ENCODE measurements at places on chromosomes 7 and 10. TPM values are rescaled to one million over a fixed set of nuclear protein-coding genes. Genes with fewer than 3 reads are reported as not detected.

- H3K27me3 ChIP-seq, result no peaks in the 10 kb centered on the region
- no peaks in the 10 kb centered on the region for H3K4me1 ChIP-seq
- DNase-seq, result no peak
- H3K4me3 ChIP-seq, result no peak overlapping the region
- no peaks in the 10 kb centered on the region for H3K36me3 ChIP-seq
Measured at GRCh38 chr7:51240868-51241267, 75.7 kb downstream of the COBL start.

- no peak for DNase-seq
- H3K4me3 ChIP-seq, result no peak overlapping the region
- no peaks in the 10 kb centered on the region for H3K36me3 ChIP-seq
- H3K4me1 ChIP-seq, result no peaks in the 10 kb centered on the region
Measured at GRCh38 chr7:79787623-79788022, 334.2 kb upstream of the MAGI2 start.

DNA sequence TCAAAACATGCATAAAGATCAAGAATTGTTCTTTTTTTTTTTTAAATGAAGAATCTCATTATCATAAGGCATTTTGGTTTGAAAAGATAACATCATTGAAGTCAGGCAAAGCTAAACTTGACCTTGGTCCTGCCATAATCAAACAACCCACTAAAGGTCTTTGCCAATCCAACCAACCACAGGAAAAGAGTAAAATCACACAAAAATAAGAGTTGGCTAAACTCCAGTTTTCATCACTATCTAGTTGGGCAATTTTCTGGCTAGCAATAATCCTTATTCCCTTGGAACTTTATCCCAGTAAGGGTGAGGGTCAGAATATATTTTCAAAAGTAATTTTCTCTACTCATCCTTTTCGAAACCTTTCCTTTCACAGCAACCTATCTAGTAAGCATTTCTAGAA, 62.4 kb downstream of the HIBADH start:
- no peaks in the 10 kb centered on the region for H3K27me3 ChIP-seq
- no peaks in the 10 kb centered on the region for H3K4me1 ChIP-seq
- no peak for DNase-seq
- H3K4me3 ChIP-seq, result no peak overlapping the region
- no peaks in the 10 kb centered on the region for H3K36me3 ChIP-seq

- H3K36me3 ChIP-seq, result no peaks in the 10 kb centered on the region
- no peak overlapping the region for H3K4me3 ChIP-seq
- no peaks in the 10 kb centered on the region for H3K27me3 ChIP-seq
- no peak for DNase-seq
Measured at GRCh38 chr7:123204206-123204835, 4.6 kb upstream of the SLC13A1 start.

DNA sequence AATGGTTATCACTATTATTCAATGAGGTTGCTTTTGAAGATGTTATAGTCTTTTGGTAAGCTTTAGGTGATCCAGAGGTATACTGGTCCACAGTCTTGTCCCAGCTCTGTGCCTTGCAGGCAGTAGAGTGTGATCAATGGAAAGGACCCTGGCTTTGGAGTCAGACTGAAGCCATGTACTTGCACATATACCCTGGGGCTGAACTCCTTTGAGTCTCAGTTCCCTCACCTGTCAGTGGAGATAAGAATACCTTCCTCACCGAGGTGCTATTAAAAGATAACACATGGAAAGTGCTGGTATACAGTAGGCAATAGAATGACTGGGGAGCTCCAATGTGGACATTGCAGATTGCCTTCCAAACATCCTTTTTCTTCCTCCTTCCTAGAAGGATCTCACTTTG, 16.0 kb upstream of the PDLIM1 start:
- no peak overlapping the region for H3K27ac ChIP-seq
- no peak overlapping the region for H3K4me3 ChIP-seq
- no peaks in the 10 kb centered on the region for H3K36me3 ChIP-seq

GRCh38 chr7:101671371-101672356, 42.6 kb upstream of the MYL10 start:
- H3K4me1 ChIP-seq, result no peaks in the 10 kb centered on the region
- H3K27me3 ChIP-seq, result no peaks in the 10 kb centered on the region
- no peak overlapping the region for H3K4me3 ChIP-seq
- peak; percentile 63 for DNase-seq
- H3K27ac ChIP-seq, result no peak overlapping the region
- no peaks in the 10 kb centered on the region for H3K36me3 ChIP-seq

GRCh38 chr7:88309819-88310218, 3.1 kb upstream of the STEAP4 start:
- H3K27ac ChIP-seq, result no peak overlapping the region
- DNase-seq, result no peak
- peaks cover 5% of the 10 kb centered on the region for H3K4me1 ChIP-seq
- H3K27me3 ChIP-seq, result peaks cover 3% of the 10 kb centered on the region

DNA sequence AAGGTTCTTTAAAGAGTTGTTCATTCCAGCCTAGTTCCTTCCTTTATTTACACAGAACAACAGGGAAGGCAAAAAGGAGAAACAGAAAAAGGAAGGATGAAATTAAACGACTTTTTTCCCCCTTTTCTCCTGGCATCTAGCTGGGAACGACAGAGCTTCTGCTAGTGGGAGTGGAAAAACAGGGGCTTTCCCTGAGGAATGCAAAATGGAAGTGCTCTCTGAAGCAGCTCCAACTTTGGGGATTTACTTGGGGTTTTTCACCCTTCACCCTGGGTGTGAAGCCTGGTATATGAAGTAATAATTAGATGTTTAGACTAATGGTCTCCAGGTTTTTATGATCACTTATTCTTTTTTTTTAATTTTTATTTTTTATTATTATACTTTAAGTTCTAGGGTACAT, 4.2 kb downstream of the PMPCB start:
- no peaks in the 10 kb centered on the region for H3K27me3 ChIP-seq
- H3K36me3 ChIP-seq, result peaks cover 14% of the 10 kb centered on the region
- H3K4me1 ChIP-seq, result peaks cover 9% of the 10 kb centered on the region
- DNase-seq, result no peak

DNA sequence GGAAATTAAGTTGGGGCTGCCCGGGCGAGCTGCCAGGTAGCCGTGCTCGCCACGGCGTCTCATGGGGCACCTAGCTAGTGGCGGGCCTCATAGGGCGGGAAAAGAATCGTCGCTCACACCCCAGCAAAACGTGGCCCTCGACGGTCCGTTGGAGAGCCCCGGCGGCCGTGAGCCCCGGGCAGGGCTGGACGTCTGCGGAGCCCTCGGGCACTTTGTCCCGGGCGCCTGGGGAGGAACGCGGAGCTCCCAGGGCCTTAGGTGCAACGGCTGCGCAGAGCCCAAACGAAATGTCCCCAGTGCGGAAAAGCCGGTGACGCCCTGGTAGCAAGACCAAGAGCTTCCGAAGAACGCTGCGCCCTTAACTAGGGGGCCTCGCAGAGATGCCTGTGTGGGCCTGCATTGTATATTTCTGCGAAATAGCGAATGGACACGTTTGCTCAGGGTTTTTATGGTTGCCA, 866 bp upstream of the SFMBT2 start:
- peaks cover 22% of the 10 kb centered on the region for H3K4me1 ChIP-seq
- H3K4me3 ChIP-seq, result peak overlapping the region; percentile 27
- H3K27ac ChIP-seq, result no peak overlapping the region
- H3K27me3 ChIP-seq, result peaks cover 68% of the 10 kb centered on the region
- peak; percentile 31 for DNase-seq

DNA sequence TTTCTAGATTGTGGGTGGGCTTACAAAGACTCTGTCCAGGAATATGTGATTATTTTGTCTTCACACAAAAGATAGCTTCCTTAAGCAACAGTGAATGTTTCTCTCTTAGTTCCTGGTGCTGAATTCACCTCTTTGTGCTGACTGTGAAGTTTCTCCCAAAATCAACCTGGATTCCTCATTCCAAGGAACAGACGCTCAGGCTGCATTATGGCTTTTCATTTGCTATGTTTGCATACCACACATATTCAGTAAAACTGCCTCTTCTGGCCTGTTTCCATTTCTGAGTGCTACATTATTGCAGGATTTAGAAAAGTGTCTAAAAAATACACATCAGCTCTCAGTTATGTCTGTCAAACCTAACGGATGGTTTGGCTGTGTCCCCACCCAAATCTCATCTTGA, 21.5 kb downstream of the MACROH2A2 start:
- H3K4me1 ChIP-seq, result peaks cover 1% of the 10 kb centered on the region
- H3K27ac ChIP-seq, result no peak overlapping the region
- H3K4me3 ChIP-seq, result no peak overlapping the region
- no peaks in the 10 kb centered on the region for H3K27me3 ChIP-seq
- H3K36me3 ChIP-seq, result peaks cover 10% of the 10 kb centered on the region

DNA sequence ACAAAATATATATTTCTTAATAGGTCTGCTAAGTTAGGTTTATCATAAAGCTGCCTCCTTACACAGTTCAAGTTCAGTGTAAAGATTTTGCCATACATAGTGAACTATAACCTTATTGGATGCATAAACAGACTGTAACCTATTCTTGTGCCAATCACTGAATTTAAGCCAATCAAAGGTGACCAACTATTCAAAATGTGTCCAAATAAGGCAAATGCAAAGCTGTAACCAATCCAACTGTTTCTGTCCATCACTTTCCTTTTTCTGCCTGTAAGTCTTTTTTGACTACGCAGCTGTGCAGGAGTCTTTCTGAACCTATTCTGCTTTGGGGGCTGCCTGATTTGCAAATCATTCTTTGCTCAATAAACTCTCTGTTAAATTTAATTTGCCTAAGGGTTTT, 11.6 kb upstream of the DNMBP start:
- H3K36me3 ChIP-seq, result no peaks in the 10 kb centered on the region
- H3K27ac ChIP-seq, result no peak overlapping the region
- no peaks in the 10 kb centered on the region for H3K27me3 ChIP-seq
- H3K4me3 ChIP-seq, result no peak overlapping the region

- H3K27ac ChIP-seq, result no peak overlapping the region
- DNase-seq, result no peak
- no peaks in the 10 kb centered on the region for H3K27me3 ChIP-seq
- H3K36me3 ChIP-seq, result no peaks in the 10 kb centered on the region
- no peaks in the 10 kb centered on the region for H3K4me1 ChIP-seq
Measured at GRCh38 chr7:105647591-105647990, 66.3 kb upstream of the EFCAB10 start.

DNA sequence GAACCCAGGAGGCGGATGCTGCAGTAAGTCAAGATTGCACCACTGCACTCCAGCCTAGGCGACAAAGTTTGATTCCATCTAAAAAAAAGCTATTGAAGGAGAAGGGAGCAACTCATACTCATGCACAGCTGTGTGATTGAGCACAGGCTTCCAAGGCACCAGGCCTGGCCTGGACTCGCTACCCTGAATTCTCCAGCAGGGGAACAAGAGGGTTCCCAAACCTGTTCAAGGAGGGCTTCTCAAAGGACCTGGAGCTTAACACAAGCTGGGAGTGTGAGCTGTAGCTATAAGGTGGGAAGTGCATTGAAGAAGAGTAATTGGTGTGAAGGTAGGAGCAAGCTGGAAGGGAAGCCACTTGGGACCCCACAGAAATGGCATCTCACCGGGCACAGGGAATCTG, 15.1 kb upstream of the DDIT4 start:
- peaks cover 21% of the 10 kb centered on the region for H3K4me1 ChIP-seq
- no peak overlapping the region for H3K4me3 ChIP-seq
- DNase-seq, result no peak
- H3K27ac ChIP-seq, result no peak overlapping the region

DNA sequence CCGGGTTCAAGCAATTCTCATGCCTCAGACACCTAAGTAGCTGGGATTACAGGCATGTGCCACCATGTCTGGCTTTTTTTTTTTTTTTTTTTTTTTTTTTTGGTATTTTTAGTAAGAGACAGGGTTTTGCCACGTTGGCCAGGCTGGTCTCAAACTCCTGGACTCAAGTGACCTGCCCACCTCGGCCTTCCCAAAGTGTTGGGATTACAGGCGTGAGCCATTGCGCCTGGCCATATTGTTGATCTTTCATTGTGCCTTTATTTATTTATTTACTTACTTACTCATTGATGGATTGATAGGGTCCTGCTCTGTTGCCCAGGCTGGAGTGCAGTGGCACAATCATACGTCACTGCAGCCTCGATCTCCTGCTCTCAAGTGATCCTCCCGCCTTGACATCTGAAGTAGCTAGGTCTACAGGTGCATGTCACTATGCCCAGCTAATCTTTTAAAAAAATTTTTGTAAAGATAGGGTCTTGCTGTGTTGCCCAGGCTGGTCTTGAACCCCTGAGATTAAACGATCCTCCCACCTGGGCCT, 30.4 kb downstream of the SVIL start:
- H3K27me3 ChIP-seq, result no peaks in the 10 kb centered on the region
- no peak overlapping the region for H3K4me3 ChIP-seq
- DNase-seq, result no peak
- H3K4me1 ChIP-seq, result peaks cover 6% of the 10 kb centered on the region
- H3K36me3 ChIP-seq, result no peaks in the 10 kb centered on the region

- H3K27me3 ChIP-seq, result no peaks in the 10 kb centered on the region
- H3K4me3 ChIP-seq, result no peak overlapping the region
- no peak overlapping the region for H3K27ac ChIP-seq
- no peaks in the 10 kb centered on the region for H3K36me3 ChIP-seq
- peaks cover 3% of the 10 kb centered on the region for H3K4me1 ChIP-seq
Measured at GRCh38 chr7:92782236-92782635, 54.1 kb downstream of the CDK6 start.

GRCh38 chr10:98414578-98414931, 427 bp downstream of the PYROXD2 start:
- H3K4me3 ChIP-seq, result peak overlapping the region; percentile 55
- H3K27ac ChIP-seq, result peak overlapping the region; percentile 88
- no peak for DNase-seq
- H3K36me3 ChIP-seq, result peaks cover 34% of the 10 kb centered on the region
- H3K27me3 ChIP-seq, result no peaks in the 10 kb centered on the region

GRCh38 chr7:40329601-40330153, 194.9 kb downstream of the SUGCT start:
- H3K36me3 ChIP-seq, result no peaks in the 10 kb centered on the region
- H3K4me3 ChIP-seq, result no peak overlapping the region
- H3K27me3 ChIP-seq, result no peaks in the 10 kb centered on the region
- H3K4me1 ChIP-seq, result no peaks in the 10 kb centered on the region
- no peak for DNase-seq
- no peak overlapping the region for H3K27ac ChIP-seq

- no peaks in the 10 kb centered on the region for H3K36me3 ChIP-seq
- H3K4me1 ChIP-seq, result no peaks in the 10 kb centered on the region
- no peak overlapping the region for H3K4me3 ChIP-seq
- H3K27ac ChIP-seq, result no peak overlapping the region
Measured at GRCh38 chr10:49023752-49024151, 84.1 kb upstream of the LRRC18 start.

DNA sequence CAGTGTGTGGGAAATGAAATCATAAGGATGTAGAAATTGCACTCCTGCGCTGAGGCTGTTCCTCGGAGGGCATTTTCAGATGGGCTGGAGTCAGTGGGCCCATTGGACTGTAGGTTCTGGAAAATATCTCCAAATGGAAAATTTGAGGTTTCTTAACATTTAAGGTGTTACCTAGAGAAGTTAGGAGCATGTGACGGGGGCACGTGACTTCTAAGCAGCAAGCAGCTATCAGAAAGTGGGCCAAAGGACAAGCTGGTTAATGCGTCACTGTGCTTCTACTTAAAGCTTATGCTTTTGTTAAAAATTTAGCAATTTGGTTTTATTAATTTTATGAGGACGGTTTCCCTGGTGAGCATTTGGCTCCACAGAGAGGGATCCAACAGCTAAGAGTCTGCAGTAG, 298.7 kb downstream of the DPP6 start:
- no peaks in the 10 kb centered on the region for H3K36me3 ChIP-seq
- H3K4me1 ChIP-seq, result no peaks in the 10 kb centered on the region
- no peak for DNase-seq
- no peak overlapping the region for H3K27ac ChIP-seq
- H3K27me3 ChIP-seq, result no peaks in the 10 kb centered on the region
- H3K4me3 ChIP-seq, result no peak overlapping the region

IFIT1B gene
- 3.7 TPM for total RNA-seq

EIF4H gene
- total RNA-seq, result 250 TPM

NME8 gene
- 0.77 TPM for total RNA-seq

RABGEF1 gene
- total RNA-seq, result 27.3 TPM

CDH23 gene
- total RNA-seq, result 29.5 TPM

PRXL2A gene
- total RNA-seq, result 59.5 TPM

Measured in lung (tissue), 17 donors.